ENCODE measurements at places on chromosomes 6 and 20.

- no peak for DNase-seq
These were observed 603.9 kb downstream of the HDGFL1 start for GRCh38 chr6:23173234-23173633.

DNA sequence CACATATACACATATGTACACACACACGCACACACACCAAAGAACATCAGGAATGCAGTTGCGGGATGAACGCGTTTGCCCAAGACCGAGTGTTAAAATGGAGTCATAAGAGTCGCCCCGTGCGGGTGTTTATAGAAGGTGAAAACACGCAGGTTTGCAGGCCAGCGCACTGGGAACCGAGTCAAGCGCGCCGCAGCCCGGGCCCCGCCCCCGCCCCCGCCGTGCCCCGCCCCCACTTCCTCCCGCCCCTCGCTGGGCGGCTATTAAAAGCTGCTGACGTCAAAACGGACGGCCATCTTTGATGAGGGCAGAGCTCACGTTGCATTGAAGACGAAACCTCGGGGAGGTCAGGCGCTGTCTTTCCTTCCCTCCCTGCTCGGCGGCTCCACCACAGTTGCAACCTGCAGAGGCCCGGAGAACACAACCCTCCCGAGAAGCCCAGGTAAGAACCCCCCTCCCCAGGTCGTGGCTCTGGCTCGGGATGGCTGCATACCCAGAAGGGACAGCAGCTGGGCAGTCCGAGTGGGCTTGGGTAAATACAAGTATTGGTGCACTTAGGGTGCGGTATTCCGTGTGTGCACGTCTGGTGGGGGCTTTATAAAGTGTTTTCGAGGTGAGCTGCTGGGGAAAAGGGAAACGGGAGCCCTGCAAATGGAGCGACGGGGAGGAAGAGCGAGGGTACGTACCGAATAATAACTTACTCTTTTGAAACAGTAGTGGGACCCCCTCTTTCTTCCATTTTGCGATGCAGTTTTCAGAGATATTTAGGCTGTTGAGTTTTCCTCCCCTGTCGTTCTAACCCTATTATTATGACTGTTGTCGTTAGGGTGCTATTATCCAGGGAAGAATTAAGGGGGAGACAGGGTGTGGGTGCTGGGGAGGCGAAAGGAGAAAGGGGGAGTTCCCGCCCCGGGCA, at the start of gene SNAP25:
Gene SNAP25, plus strand, starts transcription at position 295 of the 916 bp plus-strand sequence. CDS start 56,662 bp downstream, outside the sequence.
- no peak for DNase-seq

GRCh38 chr20:4726710-4727397, 5.1 kb downstream of the PRND start:
- no peak for DNase-seq

- DNase-seq, result no peak
These were observed 215.4 kb upstream of the THBS2 start for GRCh38 chr6:169469028-169469427.

GRCh38 chr6:22409486-22409885, 112.7 kb upstream of the PRL start:
- DNase-seq, result no peak

DNA sequence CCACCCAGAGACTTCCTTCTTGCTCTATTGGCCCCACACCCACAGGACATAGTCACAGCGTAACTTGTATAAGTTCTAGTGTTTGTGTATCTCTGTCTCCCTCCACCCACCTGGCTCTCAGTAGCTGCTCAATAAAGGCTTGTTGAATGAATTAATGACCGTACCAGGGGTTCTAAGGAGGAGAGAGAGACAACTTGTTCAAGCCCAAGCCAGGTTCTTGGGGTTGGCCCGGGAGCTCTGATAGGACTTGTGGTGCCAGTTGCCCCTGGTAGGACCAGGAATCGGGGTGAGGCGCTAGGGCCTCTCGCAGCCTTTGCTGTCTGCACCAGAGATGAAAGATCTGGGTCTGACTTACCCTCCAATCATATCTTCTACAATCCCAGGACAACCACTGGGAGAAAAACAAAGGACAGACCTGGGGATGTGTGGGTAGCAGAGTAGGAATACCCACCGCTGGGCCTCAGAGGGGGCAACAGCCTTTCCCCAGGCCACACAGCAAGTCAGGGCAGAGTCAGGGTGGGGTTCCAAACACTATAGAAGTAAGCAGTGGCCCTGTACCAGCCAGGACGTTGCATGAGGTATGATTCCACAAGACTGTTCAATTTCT, 5.3 kb upstream of the TGM2 start:
- no peak for DNase-seq

DNA sequence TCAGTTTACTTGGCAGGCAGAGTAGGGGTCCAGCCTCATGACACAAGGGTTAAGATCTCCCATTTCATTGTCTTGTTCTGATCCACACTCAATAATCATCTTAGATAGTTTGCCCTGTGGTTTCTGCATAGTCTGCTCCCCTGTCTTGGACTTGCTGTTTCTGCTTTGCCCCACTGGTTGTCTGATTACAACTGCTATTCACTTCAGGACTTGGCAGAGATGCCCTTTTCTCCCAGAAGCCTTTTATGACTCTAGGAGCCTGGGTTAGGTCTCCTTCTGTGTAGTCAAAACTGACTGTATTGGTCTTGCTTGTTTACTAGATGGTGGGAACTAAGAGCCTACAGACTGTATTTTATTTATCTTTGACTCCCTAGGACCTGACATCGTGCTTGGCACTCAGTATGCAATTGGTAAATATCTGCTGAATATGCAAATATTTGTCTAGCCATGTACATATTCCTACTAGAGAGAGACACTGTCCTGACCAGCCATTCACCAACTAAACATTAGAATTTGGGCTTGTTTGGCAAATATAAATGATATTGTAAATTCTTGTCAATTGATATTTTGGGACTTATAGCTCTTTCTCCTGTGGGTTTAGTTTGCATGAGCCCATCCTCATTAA, 165.9 kb upstream of the KCNK16 start:
- no peak for DNase-seq

DNA sequence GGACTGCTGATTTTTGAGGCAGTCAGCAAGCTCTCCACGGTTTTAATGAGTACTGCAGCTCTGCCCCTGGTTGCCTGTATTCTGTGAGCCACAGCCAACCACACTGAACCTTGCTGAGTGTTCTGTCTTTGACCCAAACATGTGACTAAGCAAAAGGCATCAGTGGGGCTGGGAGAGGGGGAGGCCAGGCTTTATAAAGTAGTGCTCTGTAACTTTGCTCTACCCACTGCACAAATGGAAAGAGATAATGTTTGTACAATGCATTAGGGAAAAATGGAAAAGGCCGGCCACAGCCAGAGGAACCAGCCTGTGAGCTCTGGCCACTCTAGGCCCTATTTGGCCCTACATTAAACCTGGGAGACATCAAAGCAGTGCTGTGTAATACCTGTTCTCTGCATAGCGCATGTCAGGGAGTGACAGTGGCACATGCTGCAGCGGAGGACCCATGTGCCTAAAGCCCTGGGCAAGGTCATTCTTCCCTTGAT, 22.0 kb downstream of the KLHL31 start:
- no peak for DNase-seq

GRCh38 chr6:136014454-136015437, 163.2 kb downstream of the PDE7B start:
- DNase-seq, result no peak

- DNase-seq, result no peak
These were observed 12.2 kb upstream of the SHLD1 start for GRCh38 chr20:5737966-5738365.

DNA sequence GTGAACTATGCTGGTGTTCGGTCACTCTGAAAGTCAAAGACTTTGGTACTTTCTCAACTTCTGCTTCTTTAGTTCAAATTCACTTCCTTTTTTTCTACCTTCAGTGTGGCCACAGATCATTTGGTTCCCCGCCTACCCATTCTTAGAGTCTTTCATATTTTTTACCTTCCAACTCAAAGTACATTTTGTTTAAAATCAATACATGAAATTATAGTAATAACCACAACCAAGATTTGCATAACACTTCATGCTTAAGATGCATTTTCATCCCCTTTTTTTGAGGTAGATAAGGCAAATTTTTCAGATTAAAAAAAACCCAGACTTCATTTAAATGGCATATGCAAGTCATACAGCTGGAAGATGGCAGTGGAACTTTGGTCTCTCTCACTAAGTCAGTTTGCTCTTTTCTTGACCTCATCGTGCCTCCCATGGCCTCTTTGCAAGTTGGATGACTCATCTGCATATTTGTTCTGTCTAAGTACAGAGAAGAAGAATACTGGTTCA, 11.9 kb upstream of the CNR1 start:
- no peak for DNase-seq

DNA sequence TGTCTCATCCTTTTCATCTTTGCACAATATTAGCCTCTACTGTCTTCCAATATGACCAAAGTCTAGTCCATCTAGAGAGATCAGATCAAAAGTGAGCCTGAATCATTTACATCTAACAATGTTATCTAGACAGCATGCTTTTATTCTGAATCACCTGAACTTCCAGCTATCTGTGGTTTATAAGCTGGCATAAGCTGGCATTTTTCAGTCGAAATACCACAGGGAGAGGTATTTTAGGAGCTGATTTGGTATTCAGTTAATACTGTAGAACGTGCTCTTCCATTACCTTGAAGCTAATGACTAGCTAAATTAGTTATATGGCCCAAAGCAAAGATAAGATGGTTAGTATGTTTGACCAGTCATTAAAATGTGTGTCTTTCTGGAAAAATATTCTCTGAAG, 188.3 kb upstream of the AGPAT4 start:
- DNase-seq, result no peak

GRCh38 chr6:30722280-30723112, 2.3 kb downstream of the TUBB start:
- DNase-seq, result no peak
